ENCODE measurements at places on chromosomes 7 and 10.

DNA sequence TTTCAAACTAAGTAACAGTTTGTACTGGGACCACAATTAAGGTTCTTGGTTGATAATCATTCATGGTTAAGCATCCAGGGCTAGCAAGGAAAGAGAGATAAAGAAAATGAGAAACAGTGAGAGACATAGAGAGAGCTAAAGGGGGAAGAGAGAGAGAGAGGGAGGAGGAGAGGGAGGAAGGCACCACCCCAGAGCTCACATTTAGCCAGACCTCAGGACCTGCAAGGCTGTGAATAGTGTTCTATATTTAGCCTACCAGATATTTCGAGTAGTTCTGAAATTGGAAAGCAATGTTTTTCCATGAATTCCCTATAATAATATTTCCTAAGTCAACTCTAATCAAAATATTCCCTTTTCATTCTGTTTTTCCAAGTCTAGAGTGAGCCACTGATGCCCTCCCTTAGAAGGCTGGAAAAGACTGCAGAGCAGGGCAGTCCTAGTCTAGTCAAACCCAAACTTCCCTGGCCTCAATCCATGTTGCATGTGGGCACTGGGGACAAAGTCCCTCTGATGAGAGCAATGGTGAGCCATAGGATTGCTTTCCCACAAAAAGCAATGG is 119.4 kb upstream of the INHBA start:
- DNase-seq = no peak

GRCh38 chr7:44887293-44887692 is 2.0 kb upstream of the PURB start:
- DNase-seq = no peak

GRCh38 chr7:100171087-100171681 is 2.8 kb upstream of the GAL3ST4 start:
- no peak for DNase-seq

DNA sequence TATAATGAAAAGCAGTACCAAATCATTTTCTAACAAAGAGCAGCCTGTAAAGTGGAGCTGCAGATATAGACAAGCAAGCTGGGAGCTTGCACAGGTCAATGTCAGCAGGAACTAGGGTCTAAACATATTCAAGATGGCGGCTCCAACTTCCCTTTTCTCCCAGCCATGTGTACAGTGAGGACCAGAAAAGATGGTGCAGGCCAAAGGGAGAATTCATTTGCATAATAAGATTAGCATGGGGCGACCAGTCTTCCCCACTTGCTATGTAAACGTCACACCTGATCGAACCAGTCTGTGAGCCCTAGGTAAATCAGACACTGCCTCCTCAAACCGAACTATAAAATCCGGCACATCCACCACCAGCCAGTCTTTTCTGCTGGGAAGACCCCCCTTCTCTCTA is 4.4 kb upstream of the RAPGEF5 start:
- no peak for DNase-seq

DNA sequence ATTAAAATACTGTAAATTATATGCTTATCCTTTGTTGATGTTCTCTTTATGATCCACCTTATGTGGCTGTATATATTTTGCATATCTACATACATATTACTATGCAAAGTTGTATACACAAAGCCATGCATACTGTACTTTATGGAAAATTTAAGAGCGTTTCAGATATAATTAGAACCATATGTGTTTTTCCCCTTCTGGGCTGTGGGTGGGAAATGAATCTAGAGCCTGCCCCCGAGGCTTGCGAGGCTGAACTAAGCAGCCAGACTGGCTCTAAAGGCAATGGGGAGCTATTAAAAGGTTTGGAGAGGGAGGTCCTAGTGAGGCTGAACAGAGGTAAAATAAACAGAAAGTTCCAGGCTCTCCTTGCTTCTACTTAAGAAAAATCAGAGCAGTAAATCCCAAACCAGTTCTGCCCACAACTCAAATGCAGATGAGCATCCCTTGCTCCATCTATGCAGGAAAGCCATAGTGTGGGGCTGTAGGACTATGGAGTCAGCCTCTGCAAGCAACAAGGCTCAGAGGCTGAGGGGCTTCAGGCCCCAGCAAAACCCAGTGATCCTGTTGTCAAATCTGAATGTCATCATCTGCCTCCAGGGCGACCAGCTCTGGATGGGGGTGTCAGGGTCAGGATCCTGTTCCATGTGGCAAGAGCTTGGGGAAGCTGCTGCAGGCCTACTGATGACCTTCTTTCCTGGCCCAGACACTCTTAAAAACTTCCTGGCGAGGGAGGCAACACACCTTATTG is 14.1 kb upstream of the DDIT4 start:
- DNase-seq = no peak

- peak; percentile 72 for DNase-seq
Measured at GRCh38 chr10:14010101-14010558, 320.6 kb downstream of the FRMD4A start.

DNA sequence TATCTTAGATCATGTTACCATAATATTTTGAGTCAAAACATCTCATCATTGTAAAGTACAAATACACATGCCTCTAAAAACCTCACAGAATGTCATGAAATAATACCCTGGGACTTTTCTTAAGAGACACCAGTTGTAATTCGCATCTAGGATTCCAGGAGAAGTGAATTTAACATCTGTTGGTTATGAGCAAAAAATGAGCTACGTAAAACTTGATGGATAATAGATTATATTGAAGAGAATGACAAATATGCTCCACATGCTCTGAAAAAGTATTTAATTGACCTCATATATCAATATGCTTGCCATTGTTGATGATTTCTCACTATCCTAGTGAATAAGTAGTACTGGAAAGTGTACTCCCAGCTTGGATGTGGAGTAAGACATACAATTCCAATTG is 227.0 kb downstream of the BBS9 start:
- no peak for DNase-seq

Data from T1000 (cell line).